Hepatic stellate cell (primary cell): ENCODE measurements at places on chromosomes 7 and 10.

- no peak for DNase-seq
Measured at GRCh38 chr10:103197903-103198302, 4.8 kb upstream of the NT5C2 start.

DNA sequence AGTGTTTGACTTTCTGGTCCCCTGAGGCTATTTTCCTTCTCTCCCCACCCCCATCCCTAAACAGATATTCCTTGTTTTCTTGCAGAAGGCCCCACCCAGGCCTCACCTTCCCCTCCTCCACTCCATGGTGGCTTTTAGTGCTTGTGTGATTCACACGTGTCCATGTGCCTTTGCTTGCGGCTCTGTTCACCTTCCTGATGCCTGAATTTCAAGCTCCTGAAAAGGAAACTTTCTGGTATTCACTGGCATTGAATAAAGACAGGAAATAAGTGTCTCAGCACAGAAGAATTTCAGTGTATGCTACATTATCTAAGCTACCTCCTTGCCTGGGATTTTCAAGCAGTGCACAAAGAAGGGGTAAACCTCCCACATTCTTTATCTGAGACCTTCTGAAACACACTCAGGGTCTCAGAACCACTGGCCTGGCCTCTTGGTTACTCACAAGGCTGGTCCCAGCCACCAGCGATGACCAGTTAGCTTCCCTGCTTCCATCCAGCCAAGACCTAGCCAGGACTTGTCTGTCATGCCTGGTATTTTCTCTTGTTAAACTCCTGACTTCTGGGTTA, 17.2 kb upstream of the UBE2H start:
- DNase-seq = peak; percentile 63

- DNase-seq = no peak
Measured at GRCh38 chr10:61089251-61089650, 145.3 kb upstream of the RHOBTB1 start.

DNA sequence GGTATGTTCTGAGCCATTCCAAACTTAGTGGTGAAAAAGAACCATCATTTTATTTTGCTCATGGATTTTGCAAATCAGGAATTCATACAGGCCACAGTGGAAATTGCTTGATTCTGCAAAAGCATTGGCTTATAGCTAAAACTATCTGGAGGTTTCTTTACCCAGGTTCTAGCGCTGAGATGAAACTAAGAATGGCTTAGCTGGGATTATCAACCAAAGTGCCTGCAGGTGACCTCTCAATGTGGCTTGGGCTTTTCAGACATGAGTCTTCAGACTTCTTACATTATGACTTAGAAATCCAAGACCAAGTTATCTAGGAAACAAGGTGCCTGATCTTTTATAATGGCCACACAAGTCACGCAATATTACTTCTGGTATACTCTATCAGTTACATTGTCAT, 140.1 kb downstream of the HGF start:
- no peak for DNase-seq

DNA sequence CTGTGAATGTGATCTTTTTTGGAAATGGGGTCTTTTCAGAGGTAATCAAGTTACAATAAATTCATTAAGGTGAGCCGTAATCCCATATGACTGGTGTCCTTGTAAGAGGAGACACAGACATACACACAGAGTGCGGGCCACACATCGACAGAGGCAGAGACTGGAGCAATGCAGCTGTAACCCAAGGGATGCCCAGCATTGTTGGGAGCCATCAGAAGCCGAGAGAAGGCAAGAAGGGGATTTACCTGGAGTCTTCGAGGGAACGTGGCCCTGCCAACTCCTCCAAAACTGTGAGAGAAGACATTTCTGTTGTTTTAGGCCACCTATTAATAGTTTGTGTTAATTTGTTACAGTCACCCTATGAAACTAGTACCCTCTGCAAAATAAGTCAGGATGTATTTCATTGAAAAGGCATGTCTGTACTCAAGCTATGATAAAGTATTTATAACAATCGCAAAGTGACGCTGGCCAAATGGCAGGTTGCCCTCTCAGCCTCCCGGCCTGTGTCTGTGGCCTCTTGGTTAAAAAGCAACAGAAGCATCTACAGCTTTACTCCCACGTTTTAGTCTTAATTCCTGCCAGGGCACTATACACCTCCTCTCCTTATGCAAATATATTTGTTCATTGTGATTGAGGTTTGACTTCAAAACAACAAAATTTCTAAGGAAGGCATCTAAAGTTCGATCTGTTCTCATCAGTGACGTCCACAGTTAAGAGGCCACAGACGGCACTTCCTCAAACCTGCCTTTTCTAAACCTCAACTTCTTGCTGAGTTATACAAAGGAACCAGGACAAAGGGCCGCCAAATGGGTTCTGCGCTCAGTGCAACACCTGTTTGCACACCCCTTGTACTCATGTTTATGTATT, 46.8 kb downstream of the HIPK2 start:
- DNase-seq = no peak

DNA sequence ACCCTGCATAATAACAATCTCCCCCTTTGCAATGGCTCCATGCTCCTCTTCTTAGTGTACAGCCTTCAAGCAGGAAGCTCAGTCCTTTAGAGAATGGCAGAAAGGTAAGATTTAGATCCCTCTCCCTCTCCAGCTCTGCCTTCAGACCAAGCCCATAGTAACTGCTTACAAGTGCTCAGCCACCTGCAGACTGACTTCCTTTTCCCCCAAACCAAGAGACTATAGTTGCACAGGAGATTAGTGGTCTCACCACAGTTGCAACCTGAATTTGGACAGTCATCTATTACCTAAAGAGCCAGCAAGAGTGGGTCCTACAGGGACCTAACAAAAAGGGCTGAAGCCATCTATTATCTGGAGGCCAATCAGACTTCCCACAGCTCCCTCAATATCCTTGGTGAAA, 16.5 kb downstream of the FBXL13 start:
- DNase-seq = no peak

- DNase-seq = no peak
Measured at GRCh38 chr10:75924309-75924902, 493.0 kb downstream of the LRMDA start.

DNA sequence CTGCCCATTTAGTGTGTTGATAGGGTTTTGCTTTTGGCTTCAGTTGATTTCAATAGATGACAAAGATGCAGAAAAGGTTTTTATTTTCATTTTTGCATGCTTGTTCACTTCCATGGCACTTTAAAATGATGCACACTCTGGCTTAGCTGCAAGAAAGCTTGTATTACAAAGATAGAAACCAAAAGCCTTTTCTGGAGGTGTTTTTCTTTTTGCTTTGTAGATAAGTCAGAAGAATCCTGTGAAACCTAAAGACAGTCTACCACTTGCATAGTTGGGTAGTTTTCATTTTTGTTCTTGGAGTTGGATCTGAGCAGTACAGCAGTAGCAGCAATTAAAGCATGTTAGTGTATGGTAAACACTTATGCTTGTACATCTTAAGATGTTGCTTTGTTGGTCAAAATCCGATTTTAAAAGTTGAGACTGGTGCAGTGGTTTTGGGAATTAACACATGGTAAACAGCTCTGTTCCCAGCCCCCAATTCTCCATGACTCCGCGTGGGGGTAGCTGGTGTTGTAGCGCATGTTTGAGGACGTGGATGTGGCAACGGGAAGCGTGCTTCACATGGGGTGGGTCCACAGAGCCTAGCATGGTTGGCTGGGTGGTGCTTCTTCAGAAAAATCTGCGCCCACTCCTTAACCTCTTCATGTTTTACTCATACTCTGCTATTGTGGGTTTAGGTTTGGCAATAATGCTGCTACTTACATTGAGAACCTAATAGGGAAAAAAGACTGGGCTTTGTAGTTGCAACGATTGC, 19.8 kb downstream of the CCNY start:
- DNase-seq = no peak

- no peak for DNase-seq
Measured at GRCh38 chr7:152180587-152180986, 155.1 kb downstream of the GALNT11 start.

DNA sequence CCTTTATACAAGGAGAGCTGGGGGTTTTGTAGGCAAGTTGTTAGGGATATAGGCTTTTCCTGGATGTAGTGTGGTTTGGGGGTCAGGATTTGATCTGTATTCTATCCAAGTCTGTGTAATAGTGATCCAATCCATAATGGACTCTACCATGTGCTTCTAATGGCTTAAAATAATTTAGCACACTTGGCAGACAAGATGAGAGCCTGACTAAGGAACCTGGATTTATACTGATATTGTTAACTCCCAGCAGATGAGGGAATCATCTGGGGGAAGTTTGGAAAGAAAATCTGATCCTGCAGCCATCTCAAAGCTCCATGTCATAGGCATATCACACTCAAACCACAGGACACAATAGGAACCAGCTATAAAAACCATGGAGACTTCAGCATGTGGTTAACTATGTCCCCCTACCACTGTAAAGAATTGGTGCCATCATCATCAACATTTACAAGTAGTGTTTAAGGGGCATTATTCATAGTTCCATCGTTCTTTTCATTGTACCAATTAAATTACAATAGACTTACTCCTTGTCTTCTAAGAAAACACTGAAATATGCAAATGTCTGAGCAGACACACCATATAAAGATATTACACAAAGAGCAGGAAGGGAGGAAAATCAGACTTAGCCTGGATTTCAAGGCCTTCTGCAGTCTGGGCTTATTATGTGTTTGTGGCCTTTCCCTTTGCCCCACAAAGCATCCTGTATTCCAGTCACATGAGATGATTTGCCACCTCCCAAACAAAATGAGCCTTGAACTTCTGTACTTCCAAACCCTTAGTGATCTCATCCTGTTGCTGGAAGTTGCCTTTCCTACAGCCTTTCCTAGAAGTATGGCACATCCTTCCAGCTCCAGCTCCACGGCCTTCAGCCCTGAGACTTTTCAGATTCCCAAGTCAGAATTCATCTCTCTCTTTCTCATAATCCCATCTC, 22.5 kb upstream of the HPS1 start:
- DNase-seq = no peak

DNA sequence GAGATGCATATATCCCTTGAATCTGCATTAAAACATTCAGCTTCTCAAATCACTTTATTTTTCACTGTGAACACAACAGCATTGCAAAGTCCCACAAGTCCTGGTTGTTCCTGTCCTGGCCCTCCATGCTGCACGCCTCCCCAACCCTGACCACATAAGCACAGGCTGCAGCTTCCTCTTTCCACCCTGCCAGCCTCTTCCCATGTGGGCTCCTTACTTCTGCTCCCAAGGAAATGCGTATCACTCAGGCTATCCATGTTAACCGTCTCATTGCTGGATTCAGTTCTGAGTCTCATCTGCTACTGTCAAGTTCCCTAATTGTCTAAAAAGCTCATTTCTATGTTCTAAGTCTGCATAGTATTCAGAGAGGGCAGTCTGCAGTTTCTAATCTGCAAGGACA, 89.7 kb upstream of the ZPBP start:
- DNase-seq = no peak

- DNase-seq = no peak
Measured at GRCh38 chr7:119256446-119257131, 1016.4 kb upstream of the KCND2 start.

DNA sequence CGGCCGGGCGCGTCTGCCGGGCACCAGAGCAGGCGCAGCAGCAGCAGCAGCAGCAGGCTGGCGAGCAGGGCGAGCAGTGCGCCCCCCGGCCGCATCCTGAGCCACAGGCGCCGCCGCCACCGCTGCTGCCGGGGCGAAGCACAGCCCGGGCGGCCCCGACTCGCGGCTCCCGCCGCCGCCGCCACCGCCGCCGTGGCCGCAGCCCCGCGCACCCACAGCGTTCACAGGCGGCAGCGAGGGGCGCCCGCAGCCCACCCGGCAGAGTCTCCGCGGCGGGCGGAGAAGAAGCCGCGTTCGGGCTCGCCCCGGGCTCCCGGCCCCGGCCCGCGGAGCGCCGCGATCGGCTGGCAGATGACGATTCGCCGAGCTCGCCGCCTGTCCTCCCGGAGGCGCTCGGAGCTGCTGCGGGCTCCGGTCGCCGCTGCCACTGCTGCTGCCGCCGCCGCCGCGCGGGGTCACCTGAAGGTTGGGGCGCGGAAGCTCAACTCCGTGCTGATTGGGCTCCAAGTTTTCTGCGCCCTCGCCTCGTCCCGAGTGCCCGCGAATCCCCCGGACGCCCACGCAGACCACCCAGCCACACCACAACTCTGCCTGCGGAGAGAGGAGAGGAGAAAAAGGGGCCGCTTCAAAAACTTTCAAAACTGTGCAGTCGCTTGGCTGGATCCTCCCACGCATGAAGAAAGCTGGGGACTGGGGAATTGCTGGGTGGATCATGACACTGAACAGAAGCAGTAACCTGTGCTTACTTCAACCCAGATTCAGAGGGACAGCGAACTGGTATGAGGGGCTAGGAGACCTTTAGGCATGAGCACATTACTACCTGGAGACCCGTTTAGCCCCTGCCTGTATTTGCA, at the start of gene ST8SIA6:
Gene ST8SIA6 (minus strand): TSS at position 435 of the 854 bp plus-strand sequence. CDS start 340 bp downstream, at position 95.
- peak; percentile 69 for DNase-seq

DNA sequence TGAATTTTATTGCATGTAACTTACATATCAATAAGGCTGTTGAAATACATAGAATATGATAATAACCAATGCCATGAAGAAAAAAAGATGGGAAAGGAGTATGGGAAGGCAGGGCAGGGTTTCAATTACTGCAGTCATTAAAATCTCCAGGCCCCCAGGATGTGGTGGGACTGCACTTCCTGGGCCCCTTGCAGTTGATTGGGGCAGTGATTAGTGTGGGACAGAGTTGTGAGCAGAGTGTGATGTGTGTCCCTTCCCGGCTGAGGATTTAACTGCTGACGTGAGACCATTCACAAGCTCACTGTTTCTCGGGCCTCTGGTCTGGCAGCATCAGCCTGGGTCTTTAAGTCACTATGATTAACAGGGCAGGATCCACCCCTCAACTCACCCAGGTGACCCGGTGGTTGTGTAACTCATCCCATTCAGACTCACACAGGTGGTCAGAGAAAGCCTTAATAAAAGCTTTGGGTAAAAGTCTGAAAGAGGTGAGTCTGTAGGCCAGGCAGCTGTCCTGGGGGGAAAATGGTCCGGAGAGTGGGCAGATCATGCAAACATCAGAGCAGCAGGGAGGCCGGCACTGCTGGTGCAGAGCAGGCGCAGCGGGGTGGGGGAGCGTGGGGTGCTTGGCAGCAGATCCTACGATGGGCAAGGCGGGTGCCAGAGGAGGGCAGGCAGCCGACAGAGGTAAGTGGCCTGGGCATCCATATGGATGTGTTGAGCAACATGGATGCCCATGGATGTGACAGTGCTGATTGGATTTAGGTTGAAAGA, 36.3 kb upstream of the WDFY4 start:
- no peak for DNase-seq

DNA sequence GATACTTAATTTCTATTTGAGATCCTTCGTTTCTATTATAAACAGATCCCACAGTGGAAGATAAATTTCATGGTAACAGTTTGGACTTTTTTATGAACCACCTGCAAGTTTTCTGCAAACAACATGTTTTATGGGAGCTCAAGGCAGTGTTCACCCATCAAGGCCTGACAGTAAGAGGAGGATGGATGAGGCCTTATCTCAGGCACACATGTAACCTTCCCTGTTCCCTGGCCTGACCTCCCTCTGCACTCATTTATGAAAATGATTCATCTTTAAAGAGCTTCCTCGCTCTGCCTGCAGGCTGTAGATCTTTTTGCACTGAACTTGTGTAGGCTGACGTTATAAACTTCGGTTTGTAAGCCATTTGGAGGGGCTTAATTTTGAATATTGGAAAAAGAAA, 500.1 kb downstream of the GATA3 start:
- no peak for DNase-seq
